ENCODE measurements at places on chromosomes 6 and 20. TPM values are rescaled to one million over a fixed set of nuclear protein-coding genes. Genes with fewer than 3 reads are reported as not detected.

GRCh38 chr20:36852187-36852586 lies 23.8 kb upstream of the TLDC2 start:
- DNase-seq: no peak

DNA sequence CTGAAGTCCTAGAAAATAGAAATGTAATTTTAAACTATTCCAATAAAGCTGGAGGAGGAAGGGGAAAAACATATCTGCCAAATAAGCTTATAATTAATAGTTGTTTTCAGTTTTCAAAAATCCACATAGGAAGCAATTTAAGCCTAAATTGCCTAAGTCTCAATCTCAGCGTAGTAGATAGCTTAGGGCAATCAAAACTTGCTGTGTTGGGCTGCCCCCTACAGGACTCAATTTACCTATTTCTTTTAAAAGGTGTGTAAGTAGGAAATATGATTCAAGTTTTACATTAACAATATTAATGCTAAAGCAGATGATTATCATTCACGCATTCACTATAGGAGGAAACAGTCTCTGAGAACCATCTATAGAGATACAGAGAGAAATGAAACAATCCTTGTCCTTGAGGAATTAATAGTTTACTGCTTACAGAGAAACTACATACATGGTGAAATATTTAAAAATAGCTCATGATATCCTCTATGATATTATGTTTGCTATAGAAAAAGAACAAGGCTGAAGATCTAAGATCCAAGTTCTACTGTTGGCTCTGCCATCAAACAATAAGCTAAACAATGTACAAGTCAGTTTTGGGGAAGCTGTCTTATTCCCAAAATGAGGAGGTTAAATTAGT lies 102.1 kb downstream of the ATG5 start:
- DNase-seq: peak; percentile 87

Gene BEND6
- total RNA-seq: not detected

Gene FKBP1C
- not detected for total RNA-seq

- DNase-seq: no peak
Observed at GRCh38 chr20:46934746-46935287, 40.2 kb downstream of the EYA2 start.

DNA sequence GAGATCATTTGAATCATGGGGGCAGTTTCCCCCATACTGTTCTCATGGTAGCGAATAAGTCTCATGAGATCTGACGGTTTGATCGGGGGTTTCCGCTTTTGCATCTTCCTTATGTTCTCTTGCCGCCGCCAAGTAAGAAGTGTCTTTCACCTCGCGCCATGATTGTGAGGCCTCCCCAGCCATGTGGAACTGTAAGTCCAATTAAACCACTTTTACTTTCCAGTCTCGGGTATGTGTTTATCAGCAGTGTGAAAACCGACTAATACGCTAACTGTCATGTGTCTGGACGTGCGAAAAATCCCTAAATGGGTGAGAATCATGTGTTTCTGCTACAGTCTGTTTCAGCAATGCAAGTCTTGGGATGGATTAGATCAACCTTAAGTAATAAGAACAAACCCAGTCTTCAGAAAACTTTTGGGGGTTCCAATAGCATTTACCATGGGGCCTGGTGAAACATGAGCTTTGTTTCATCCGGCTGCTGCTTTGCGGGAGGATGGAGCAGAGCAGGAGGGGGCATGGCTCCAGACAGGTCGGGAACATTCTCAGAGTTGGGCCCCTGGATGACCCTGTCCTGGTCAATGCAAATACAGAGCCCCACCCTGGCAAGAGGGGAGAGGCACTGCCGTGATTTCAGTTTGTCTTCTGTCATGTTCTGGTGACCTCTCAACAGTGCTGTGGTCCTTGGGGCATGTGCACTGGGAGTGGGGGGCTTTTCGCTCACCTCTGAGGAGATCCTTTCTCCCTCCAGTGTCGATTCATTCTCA lies 41.5 kb downstream of the CTCFL start:
- no peak for DNase-seq
